A549 treated with Hydrocortisone at 1 μM for 4 hours (cell line): ENCODE measurements at places on chromosomes 2 and 18. TPM values are rescaled to one million over a fixed set of nuclear protein-coding genes. Genes with fewer than 3 reads are reported as not detected.

The GCFC2 gene
- total RNA-seq, result 14.8 to 19.1 TPM (median 15.2 TPM) in 5 replicates

The SLC14A1 gene
- total RNA-seq, result 0.11 TPM in 1 of 5 replicates, not detected in the others

The TWIST2 gene
- total RNA-seq, result 8.2 to 17.0 TPM (median 14.9 TPM) in 5 replicates

The SRD5A2 gene
- total RNA-seq, result 0.02 to 0.06 TPM (median 0.03 TPM) in 5 replicates

The IMPA2 gene
- 79.7 to 99.1 TPM (median 93.6 TPM) in 5 replicates for total RNA-seq

The IL1RN gene
- 0.23 to 0.51 TPM (median 0.39 TPM) in 5 replicates for total RNA-seq

The PSMA8 gene
- not detected in 5 replicates for total RNA-seq

The MATN3 gene
- 11.9 to 19.5 TPM (median 17.0 TPM) in 5 replicates for total RNA-seq

The MYL12A gene
- total RNA-seq, result 292 to 336 TPM (median 321 TPM) in 5 replicates

The HMSD gene
- 0.38 to 4.0 TPM (median 0.59 TPM) in 4 of 5 replicates, not detected in the other for total RNA-seq

The KCNG2 gene
- total RNA-seq, result 0.07 TPM in 1 of 5 replicates, not detected in the others

The SYT4 gene
- total RNA-seq, result not detected in 5 replicates

The GKN2 gene
- 1.8 to 3.1 TPM (median 2.5 TPM) in 5 replicates for total RNA-seq

The GNAL gene
- total RNA-seq, result 4.7 to 6.8 TPM (median 5.8 TPM) in 5 replicates

The TNFAIP6 gene
- 0.77 to 1.3 TPM (median 1.0 TPM) in 5 replicates for total RNA-seq

The IL1F10 gene
- total RNA-seq, result not detected in 5 replicates

The GALNT5 gene
- 1.9 to 2.8 TPM (median 2.1 TPM) in 5 replicates for total RNA-seq

The NYAP2 gene
- total RNA-seq, result 0.02 TPM in 1 of 5 replicates, not detected in the others

The REEP1 gene
- total RNA-seq, result 0.88 to 1.2 TPM (median 1.1 TPM) in 5 replicates

The ELOA2 gene
- total RNA-seq, result not detected in 5 replicates

The FAP gene
- 0.23 TPM in 1 of 5 replicates, not detected in the others for total RNA-seq

The CERKL gene
- 0.13 to 0.32 TPM (median 0.24 TPM) in 5 replicates for total RNA-seq

The PKP4 gene
- 20.8 to 36.8 TPM (median 26.3 TPM) in 5 replicates for total RNA-seq

The CYP27C1 gene
- 3.2 to 4.2 TPM (median 3.7 TPM) in 5 replicates for total RNA-seq
